ENCODE measurements at places on chromosomes 7 and 10. TPM values are rescaled to one million over a fixed set of nuclear protein-coding genes. Genes with fewer than 3 reads are reported as not detected.

GRCh38 chr7:17502213-17503060, 204.0 kb downstream of the AHR start:
- no peak for DNase-seq

DNA sequence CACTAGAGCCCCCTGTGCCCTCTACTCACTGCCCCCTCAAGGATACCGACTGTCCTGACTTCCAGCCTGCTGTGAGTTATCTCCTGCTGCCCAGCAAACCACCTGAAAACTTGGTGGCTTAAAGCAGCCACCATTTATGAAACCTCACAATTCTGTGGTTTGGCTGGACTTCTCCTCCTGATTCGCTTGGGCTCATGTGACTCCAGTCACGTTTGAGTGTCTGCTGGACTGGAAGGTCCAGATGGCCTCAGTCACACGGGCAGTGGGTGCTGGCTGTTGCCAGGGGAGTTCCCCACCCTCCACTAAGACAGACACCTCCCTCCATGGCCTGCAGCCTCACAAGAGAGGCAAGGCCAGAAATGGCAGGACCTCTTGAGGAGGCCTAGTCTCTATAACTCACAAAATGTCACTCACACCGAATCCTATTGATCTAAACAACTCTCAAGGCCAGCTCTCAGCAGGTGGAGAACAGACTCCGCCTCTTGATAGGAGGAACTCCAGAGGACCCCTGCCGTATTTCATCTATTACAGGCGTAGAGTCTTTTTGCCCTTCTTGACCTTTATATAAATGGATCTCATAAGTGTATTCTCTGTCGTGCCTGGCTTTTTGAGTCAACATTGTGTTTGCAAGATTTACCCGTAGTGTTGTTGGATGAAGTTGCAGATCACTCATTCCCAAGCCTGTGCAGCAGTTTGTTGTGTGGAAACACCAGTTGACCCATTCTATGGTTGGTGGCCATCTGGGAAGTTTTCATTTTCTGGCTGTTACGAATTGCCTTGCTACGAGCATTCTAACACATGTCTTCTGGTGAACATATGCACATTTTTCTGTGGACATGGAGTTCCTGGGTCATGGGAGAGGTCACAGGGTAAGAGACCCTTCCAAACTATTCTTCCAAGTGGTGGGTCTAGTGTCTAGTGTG, 48.3 kb downstream of the ZMIZ1 start:
- peak; percentile 78 for DNase-seq

DNA sequence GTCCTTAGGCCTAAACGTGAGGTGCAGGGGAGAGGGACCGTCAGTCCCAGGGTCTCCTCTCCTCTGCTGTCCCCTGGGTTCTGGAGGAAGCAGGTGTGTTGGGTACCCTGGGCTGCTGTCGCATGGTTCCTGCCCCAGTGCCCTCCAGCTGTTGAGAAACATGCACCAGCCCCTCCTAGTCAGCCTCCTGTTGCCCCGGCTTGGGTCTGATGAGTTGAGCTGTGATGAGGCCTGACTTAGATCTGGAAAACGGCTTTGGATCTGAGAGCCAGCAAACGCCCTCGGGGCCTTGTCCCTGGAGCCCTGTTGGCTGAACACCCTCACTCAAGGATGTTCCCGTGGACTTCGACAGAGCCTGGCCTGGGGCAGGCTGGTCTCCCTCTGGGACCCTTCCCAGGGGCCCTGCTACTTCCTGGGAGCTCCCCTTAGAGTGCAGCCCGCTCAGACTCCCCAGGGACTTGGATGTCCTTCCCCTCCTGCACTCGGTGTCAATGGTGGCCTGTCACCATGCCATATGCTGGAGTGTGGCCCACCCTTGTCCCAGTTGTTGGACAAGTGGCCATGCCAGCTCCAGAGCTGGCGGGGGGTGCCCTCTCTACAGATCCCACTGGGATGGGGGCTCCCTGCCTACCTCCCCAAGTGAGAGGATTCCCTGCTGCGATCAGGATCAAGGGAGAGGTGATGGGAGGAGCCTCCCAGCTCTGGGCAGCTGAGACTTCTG, 12.3 kb downstream of the ZNF316 start:
- DNase-seq = no peak

- no peak for DNase-seq
These were observed 567.7 kb upstream of the ZWINT start for GRCh38 chr10:56928714-56929113.

DNA sequence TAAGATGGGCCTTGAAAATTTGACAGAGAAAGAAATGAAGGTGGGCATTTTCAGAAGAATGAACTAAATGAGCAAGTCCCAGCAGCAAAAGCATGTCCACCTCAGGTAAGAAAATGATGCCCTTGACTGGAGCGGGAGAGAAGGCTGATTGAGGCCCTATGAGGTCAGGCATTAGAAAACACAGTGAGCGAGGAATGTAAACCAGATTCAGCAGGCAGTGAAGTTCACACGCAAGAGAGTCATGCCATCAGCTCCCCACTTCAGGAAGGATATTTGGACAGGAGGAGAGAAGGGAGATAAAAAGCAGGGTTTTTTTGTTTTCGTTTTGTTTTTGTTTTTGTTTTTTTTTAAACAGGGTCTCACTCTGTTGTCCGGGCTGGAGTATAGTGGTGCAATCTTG, 166.4 kb downstream of the PPP1R17 start:
- no peak for DNase-seq

DNA sequence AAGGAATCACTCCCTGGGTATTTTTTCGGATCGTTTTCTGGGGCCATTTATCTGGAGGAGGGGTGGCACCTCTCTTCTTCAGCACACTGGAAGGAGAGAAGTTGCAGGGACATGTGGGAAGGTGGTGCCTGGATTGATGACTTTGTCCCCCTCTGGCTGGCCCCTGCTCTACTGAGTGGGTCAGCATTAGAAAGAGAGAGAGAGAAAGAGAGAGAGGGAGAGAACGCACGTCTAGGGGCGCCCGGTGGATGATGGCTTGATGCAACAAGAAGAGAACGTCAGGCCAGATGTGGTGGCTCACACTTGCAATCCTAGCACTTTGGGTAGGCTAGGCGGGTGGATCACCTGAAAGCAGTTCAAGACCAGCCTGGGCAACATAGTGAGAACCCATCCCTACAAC, 5.5 kb upstream of the MUC12 start:
- no peak for DNase-seq

COG5 gene
- 27.7 TPM for total RNA-seq

DNA sequence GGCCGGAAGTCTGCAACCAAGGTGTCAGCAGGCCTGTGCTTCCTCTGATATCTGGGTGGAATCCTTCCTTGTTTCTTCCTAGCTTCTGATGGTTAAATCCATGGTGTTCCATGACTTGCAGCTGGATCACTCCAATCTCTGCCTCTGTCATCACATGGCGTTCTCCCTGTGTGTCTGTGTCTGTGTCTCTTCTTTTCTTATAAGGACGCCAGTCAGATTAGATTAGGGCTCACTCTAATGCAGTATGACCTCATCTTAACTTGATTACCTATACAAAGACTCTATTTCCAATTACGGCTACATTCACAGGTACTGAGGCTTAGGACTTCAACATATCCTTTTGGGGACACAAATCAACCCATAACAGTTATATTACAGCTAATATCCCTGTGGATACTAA, 70.3 kb upstream of the FAM3C start:
- DNase-seq = no peak

- peak; percentile 18 for DNase-seq
These were observed 628 bp downstream of the PARP12 start for GRCh38 chr7:140062118-140062527.

DNA sequence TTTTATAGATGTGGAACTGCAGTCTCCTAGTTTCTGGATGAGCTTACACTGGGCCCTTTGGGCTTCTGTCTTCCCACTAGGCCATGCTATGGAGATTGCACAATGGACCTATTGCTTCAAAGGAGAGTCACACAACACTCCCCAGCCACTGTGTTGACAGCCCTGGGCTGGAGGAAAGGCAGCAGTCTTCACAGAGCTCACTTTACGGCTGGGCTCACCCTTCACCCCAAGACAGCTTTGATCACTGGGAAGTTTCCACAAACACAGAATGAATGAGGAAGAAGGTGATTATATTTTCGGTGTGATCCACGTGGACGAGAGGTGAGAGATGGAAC, 92.7 kb upstream of the GDF10 start:
- DNase-seq = peak; percentile 52

- DNase-seq = no peak
These were observed 128.3 kb downstream of the SKAP2 start for GRCh38 chr7:26735976-26736600.

OR13A1 gene
- not detected for total RNA-seq

- DNase-seq = peak; percentile 13
These were observed 27.9 kb upstream of the CHCHD3 start for GRCh38 chr7:133109816-133110215.

- peak; percentile 79 for DNase-seq
These were observed 33.8 kb downstream of the IL15RA start for GRCh38 chr10:5943536-5943935.

All from fibroblast of villous mesenchyme (primary cell).